Stimulated activated CD8-positive, alpha-beta memory T cell treated with anti-CD3 and anti-CD28 coated beads, Interleukin-4, amount 100 ng/mL, for 1 hour (primary cell): ENCODE measurements at places on chromosomes 7 and 10.

- DNase-seq, result no peak
Measured at GRCh38 chr10:1631282-1631681, 106.0 kb downstream of the ADARB2 start.

GRCh38 chr10:126210051-126210651, 178.1 kb downstream of the ADAM12 start:
- no peak for DNase-seq

GRCh38 chr10:69801434-69802315, at the start of gene COL13A1:
COL13A1 (plus strand) TSS chr10:69801906; CDS start chr10:69802424, 518 bp downstream.
- DNase-seq, result no peak

DNA sequence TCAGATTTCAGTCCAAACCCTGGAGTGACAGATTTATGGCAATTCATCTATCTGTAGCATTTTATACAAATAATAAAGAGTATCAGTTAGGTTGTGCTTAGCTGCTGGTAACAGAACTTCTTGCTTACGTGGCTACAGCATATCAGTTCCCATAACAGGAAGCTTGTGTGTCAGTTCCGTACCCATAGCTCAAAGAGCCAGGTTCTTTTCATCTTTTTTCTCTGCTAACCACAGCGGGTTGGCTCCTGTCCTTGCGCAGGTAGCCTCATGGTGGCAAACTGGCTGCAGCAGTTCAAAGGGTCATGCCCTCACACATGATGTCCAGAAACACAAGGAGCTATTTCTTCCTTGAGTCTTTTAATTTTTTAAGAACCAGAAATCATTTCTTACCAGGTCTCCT, 1041.8 kb downstream of the GATA3 start:
- no peak for DNase-seq

DNA sequence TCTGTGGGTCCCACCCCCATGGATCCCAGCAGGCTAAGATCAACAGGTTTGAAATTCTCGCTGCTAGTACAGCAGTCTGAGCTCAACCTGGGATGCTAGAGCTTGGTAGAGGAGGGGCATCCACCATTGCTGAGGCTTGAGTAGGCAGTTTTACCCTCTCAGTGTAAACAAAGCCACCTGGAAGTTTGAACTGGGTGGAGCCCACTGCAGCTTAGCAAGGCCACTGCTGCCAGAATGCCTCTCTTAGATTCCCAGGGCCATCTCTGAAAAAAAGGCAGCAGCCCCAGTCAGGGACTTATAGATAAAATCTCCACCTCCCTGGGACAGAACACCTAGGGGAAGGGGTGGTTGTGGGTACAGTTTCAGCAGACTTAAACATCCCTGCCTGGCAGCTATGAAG, 190.0 kb upstream of the CACNA2D1 start:
- DNase-seq, result no peak

- no peak for DNase-seq
Measured at GRCh38 chr7:22633286-22633953, 93.6 kb upstream of the IL6 start.

- no peak for DNase-seq
Measured at GRCh38 chr10:80484243-80484642, 30.1 kb downstream of the TSPAN14 start.

GRCh38 chr10:24279166-24279565, 70.2 kb downstream of the KIAA1217 start:
- DNase-seq, result no peak

DNA sequence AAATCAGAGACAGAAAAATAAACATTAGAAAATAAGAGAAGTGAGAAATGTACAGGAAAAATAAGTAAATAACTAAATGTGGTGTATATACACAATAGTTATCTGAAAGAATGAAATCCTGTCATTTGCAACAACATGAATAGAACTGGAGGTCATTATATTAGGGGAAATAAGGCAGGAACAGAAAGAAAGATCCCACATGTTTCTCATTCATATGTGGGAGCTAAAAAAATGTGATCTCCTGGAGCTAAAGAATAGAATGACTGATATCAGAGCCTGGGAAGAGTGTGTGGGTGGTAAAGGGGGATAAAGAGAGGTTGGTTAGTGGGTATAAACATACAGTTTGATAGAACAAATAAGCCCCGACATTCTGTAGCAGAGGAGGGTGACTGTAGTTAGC, 27.3 kb downstream of the PLXDC2 start:
- DNase-seq, result no peak

GRCh38 chr10:71211053-71211452, 1.3 kb upstream of the UNC5B start:
- DNase-seq, result no peak

GRCh38 chr10:3192856-3193635, 20.5 kb upstream of the PITRM1 start:
- no peak for DNase-seq

DNA sequence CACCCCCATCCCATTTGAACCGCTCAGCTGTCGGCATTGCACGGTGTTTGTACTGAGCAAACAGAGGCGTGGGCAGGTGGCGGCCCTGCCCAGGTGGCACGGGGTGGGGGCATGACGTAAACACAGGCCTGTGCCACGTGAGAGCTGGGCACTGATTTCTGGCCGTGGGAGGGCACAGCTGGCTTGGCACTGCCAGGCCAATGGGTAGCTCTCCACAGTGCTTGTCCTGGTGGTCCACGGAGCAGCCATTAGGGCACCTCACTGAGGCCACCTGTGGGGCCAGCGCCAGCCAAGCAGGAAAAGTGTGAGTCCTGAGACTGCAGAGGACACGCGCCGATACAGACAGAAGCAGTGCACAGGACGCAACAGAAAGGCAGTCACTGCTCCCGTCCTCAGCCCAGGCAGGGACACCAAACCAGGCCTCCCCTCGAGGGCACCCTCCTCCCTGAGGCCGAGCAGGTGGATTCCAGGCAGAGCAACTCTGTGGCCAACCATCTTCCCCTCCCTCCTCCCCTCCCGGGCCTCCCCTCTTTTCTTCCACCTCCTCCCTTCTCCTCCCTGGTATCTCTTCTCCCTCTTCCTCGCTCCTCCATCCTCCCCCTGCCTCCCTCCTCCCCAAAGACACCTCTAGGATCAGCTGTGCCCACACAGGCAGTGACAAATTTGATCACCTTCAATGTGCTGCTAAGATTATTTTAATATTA, 258.7 kb downstream of the ELFN1 start:
- DNase-seq, result no peak

DNA sequence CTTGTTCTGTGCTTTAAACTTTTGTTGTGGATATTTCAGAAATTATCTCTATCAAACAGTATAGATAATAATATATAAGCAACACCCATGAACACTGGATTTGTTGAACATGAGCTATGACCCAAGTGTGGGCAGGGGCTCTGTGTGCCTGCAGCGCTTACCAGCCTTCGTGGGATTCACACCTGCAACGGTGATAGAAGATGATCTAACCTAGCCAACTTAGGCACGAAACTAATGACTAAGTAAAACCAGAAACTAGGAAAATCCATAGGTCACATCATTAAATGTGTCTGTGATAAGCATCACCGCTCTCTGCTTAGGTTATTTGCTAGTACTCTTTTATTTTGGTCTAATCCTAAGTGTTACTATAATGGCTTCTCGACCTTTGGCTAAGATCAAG, 18.0 kb downstream of the SPAG6 start:
- no peak for DNase-seq

DNA sequence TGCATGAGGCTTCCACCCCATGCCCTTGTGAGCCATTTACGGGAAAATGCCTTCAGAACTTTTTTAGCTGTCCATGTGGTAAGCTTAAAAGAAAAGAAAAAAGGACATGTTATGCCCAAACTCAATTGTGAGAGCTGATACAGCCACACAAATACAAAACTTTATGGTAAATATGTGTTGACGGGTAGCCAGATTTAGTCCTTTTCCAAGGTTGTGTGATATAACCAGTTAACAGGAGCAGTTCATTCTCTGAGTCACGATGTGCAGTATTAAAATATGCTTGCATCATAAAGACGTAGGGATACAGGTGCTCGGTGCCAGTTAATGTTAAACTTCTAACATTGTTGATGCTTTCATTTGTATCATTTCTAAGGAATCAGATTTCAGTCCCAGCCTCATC, 350.4 kb downstream of the DNAJB6 start:
- no peak for DNase-seq

DNA sequence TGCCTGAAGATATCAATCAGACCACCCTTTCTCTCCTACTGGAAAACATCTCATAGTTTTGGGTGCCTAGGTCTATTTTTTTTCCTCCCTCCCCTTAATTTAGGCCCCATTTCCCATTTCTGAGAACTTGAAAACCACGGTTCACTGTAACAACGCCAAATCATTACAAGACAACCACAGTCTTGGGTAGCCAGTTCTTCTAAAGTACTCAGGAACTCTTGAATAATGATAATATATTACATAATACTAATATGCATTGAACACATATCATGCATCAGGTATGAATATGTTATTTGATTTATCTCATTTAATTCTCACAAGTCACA, 185.1 kb upstream of the ADO start:
- no peak for DNase-seq

GRCh38 chr7:19405541-19405940, 260.3 kb upstream of the FERD3L start:
- DNase-seq, result no peak

DNA sequence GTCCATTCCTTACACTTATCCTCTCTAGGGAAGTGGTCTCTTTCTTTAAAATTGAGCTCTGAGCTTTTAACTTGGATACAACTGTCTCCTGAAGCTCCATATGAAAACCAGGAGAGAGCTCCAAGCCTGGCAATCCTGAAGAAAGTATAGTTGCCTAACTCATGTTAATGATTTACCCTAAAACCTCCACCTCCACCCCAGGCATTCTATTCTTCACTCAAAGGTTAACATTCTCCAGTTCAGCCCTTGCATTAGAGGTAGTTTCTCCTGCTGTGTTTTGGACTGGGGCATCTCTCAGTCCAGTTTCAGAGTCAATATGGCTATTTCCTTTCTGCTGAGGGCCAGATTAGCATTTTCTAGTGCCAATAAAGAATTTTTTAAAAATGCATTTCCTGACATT, 195.5 kb downstream of the SLC25A13 start:
- no peak for DNase-seq

DNA sequence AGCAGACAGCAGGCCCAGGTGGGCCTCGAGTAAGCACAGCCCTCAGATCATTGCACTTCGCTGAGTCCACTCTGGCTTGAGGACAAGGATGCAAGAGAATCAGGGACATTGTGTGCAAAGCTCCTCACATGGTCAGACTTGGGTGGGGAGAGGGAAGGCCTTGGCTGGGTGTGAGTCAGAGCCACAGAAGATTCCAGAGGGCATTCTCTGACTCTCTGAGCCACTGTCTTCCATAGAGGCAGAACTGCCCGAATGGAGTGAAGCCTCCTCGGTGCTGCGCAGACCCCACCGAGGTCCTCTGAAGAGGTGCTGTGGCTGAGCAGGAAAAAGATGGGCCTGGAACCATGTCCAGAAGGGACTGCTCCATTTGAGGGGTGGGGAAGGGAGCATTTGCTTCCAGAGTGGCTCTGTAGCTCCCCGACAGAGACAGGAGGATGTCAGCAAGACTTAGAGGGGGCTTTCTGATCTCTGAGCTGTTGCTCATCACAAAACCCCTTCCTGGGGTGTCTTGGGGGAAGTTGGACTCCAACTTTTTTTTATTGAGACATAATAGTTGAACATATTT, 120.8 kb downstream of the PTPN20 start:
- DNase-seq, result no peak

- DNase-seq, result no peak
Measured at GRCh38 chr10:98238391-98238790, 29.6 kb downstream of the LOXL4 start.

- no peak for DNase-seq
Measured at GRCh38 chr10:77072836-77073662, 564.6 kb downstream of the KCNMA1 start.
